Stimulated activated CD8-positive, alpha-beta memory T cell treated with anti-CD3 and anti-CD28 coated beads, Interleukin-15, amount 100 ng/mL, for 1 hour (primary cell): ENCODE measurements at places on chromosomes 16 and 17.

GRCh38 chr16:52578007-52578828 is 31.3 kb upstream of the TOX3 start:
- no peak for DNase-seq

DNA sequence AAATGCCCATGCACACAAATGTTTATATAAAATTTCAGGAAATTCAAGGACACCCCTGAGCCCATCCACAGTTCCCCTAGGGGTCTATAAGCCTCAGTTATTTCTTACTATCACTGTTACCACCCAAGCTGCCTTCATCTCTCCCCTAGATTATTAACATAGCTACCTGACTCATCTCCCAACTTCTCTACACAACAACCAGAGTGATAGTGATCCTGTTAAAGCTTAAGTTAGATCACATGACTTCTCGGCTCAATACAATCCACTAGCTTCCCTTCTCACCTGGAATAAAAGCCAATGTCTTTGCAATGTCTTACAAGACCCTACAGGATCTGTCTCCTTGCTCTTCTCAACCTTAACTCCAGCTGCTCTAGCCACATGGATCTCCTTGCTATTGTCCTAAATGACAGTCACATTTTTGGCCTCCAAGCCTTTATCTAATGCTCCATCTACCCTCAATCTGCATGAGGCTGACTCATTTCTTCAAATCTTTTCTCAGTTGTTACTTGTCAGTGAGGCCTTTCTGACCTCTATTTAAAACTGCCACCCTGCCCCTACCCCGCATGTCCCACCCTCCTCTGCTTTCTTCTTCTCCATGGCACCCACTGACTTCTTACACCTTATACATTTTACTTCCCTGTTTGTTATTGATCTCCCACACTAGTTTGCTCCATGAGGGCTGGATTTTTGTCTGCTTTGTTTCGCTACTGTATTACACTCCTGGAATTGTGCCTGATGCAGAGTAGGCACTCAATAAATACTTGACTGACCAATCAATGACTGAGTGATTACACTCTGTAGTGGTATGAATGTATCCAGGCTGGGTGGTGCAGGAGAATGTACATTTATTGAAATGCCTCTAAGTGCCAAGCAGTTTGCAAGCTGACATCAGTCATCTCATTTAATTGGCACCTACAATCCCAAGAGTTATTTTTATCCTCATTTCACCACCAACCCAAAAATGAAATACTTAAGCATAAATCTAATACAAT is 5.2 kb upstream of the LIG3 start:
- DNase-seq = no peak

DNA sequence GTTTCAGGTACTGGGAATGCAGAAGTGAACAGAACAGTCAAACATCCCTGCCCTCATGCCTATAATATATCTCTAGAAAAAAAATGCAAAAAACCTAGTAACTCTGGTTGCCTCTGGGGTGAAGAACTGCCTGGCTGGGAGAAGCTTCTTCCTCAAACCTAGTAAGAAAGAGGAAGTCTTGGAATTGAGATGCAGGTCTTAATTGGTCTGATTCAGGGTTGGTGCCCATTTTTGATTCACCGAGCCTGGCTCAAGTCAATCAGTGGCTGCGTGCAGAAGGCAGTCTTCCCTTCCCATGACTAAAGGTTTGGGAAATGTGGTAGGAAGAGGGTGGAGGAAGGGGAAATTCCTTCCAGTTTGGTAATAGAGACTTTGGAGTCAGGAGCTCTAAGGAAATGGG is 22.4 kb downstream of the CDRT15 start:
- DNase-seq = no peak

DNA sequence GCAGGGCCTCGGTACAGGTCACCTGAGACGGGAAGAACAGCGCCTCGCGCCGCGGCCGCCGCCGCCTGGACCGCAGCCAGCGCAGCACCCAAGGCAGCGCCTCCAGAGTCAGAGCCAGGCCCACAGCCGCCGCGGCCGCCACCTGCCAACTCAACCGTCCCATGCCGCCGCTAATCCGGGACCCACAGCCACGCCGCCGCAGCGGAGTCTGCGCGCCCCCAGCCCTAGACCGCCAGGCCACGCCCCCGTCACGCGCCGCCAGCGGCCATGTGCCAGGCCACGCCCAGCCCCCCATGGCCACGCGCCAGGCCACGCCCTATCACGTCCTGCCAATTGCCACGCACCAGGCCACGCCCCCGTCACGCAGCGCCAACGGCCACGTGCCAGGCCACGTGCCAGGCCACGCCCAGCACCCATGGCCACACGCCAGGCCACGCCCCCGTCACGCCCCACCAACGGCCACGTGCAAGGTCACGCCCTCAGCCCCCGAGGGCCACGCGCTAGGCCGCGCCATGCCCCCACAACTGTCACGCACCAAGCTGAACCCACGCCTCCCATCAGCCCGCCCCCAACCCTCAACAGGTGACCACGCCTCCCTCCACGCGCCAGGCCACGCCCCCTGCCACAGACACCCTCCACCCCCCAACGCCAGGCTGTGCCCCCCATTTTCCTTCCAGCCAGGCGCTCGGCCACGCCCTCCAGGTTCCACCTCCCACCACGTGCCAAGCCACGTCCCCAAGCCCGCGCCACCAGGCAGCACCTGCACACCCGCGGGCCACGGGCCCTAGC is at the start of gene PLD6:
Gene PLD6 (minus strand): TSS at position 210 of the 789 bp plus-strand sequence. CDS start 47 bp downstream, at position 163.
- peak; percentile 70 for DNase-seq

- no peak for DNase-seq
Measured at GRCh38 chr17:2011411-2012371, 13.4 kb downstream of the RTN4RL1 start.

DNA sequence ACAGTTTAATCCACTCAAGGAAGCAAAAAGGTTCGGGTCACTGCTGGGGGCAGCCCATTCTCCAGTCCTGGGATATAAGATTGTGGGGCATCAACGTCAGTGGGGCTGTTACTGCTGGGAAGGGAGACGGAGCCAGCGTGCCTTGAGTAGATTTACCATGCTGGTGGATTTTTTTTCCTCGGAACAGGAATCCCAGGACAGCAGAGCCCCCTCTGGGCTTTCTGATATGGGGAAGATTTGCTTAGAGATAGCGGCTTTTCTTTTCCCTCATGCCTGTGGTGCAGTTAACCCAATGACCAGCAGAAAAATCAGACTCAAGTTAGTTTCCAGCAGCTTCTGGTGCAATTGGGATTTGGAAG is 35.4 kb downstream of the WSCD1 start:
- no peak for DNase-seq

DNA sequence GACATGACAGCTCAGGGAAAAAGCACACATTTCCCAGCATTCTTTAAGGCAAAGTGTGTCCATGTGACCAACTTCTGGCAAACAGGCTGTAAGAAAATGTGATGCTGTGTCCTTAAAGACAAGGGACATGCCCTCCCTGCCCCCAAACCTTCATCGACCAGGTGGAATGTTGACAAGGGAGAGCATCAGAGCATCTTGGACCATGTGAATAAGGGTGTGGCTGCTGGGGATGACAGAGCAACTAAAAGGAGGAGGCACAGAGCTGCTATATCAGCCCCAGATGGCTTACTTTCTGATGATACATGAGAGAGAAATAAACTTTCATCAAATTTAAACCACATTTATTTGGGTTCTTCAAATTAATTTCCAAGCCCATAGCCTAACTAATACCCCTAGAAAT is 2.2 kb upstream of the ZNF23 start:
- no peak for DNase-seq
